Left kidney (tissue), 8 donors: ENCODE measurements at places on chromosomes 16 and 17.

GRCh38 chr17:18917506-18918032 lies 34.4 kb upstream of the SLC5A10 start:
- DNase-seq: no peak

DNA sequence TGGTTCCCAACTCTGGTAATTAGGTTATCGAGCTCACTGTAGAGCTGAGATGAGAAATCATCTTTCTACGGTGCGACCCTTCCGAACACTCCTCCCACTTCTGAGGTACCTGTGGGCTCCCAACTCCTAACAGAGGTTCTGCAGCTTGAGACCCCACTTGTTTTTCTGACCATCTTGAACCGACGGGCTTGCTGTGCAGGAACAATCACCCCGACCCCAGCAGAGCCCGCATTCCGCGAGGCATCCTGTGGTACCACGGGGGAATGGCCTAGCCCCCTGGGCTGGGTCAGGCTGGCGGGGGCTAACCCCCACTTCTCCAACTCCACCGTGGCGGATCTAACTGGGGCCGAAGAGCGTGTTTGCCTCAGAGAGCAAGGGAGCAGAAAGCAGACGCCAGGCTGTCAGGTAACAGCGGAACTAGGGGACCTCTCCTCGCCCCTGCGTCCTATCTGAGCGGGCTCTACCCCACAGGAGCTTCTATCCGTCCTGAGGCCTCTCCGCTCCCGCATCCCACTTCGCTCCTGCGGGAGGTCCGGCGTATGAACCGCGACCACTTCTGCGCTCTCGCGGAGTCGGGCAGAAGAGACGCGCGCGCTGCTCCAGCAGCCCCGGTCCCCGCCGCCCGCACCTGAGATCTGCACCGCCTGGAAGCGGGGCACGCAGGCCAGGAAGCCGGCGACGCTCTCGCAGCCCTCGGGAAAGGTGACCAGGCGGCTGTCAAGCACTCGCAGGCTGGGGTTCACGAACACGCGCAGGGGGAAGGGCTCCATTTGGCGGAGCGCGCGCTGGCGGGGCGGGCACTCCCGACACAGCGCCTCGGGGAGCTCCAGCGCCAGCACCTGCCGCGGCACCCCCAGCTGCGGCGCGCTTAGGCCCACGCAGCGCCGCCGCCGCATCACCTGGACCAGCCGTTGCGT lies 761 bp downstream of the PDF start:
- no peak for DNase-seq

GRCh38 chr16:58098207-58099096 lies 30.7 kb downstream of the CFAP20 start:
- no peak for DNase-seq

GRCh38 chr16:25176136-25176535 lies 40.6 kb upstream of the AQP8 start:
- no peak for DNase-seq

- DNase-seq: no peak
These were observed 71.6 kb downstream of the METRNL start for GRCh38 chr17:83151056-83151441.

DNA sequence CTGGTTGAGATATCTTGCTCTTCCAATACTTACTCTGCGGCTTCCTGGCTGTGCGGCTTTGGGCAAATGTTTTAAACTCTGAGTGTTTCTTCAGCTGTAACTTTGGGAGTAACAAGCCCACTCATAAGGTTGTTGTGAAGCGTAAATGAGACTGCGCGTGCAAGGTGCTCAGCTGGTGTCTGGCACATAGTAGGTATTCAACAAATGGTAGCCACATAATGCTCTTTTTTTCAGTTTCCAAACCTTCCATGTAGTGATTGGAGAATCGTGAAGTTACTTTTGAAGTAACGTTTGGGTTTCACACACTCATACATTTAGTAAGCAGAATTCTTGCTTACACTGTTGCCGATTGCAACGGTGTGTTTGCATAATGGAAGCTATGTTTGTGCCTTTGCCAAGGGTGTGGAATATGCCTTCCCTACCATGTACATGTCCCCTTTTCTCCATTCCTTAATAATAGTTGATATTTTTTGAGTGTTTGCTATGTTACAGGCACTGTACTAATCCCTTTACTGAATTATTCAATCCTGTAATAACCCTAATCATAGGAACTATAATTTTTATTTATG lies 829 bp downstream of the DHRS7B start:
- no peak for DNase-seq

DNA sequence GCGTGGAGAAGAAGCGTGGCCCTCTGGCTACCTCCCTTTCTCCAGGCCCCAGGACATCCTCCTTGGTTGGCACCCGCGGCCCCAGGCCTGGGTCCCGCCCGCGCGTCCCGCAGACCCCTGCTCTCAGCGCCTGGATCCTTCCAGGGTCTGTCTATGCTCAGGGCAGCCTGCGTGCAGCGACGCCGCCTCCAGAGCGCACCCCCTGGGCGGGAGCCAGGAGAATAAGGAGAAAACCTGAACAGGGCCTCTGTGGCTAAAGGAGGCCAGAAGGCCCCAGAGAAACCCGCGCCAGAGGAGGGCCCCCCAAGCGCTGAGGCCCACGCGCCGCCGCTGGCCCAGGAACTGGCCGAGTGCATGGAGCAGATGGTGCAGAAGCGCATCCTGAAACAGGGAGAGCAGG lies 40.4 kb upstream of the DNAJA2 start:
- DNase-seq: no peak

- no peak for DNase-seq
These were observed 777 bp downstream of the FOXN1 start for GRCh38 chr17:28506763-28507487.
